Fibroblast of skin of right quadriceps (primary cell): ENCODE measurements at places on chromosomes 1 and 21.

DNA sequence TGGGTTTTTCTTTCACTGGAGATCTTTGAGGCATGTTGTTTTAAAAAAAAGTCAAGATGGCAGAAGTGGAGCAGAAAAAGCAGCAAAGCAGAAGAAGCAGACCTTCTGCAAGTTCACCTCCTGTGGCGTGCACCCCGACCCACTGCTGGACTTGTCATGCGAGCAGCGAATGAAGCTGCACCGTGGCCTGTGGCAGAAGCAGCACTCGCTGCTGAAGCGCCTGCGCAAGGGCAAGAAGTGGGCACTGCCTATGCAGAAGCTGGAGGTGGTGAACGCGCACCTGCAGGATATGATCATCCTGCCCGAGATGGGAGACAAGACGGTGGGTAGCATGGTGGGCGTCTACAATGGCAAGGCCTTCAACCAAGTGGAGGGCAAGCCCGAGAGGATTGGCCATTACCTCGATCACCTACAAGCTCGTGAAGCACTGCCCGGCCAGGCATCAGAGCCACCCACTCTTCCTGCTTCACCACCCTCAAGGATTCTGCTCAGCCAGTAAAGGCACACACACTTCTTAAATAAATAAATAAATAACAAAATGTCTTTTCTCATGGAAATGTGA, 22.1 kb downstream of the METTL13 start:
- no peak for DNase-seq

DNA sequence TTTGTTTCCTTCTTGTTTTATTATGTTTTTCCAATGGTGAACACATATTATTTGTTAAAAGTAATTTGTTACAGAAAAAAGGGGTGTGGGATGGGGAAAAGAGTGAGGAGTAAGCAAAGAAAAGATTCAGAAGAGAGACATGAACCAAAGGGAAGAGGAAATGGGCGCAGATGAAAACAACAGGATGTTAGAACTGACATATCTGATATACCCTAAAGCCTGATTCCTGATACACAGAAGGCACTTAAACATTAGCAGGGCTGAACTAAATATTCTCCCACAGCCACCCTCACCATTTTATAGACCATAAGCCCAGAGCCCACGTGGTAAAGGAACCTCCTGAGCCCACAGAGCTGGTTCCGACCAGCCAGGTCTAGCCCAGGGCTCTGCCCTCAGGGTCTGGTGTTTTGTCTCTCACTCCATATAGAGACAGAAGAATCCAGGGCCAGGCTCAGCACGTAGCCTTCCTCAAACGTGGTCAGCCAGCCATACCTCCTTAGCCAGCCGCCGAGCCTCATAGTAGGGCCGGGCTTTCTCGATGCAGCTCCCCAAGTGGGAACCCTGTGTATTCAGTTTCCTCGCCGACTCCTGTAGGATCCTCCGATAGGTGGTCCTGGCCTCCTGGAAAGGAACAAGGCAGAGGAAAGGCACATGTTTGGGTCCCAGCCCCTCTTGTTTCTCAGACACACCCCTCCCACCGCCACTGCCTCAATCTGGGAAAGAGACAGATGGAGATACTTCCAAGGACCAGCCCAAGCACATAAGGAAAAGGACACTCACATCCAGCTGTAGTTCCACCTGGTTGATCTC, 9.5 kb downstream of the SH3BP5L start:
- no peak for DNase-seq

DNA sequence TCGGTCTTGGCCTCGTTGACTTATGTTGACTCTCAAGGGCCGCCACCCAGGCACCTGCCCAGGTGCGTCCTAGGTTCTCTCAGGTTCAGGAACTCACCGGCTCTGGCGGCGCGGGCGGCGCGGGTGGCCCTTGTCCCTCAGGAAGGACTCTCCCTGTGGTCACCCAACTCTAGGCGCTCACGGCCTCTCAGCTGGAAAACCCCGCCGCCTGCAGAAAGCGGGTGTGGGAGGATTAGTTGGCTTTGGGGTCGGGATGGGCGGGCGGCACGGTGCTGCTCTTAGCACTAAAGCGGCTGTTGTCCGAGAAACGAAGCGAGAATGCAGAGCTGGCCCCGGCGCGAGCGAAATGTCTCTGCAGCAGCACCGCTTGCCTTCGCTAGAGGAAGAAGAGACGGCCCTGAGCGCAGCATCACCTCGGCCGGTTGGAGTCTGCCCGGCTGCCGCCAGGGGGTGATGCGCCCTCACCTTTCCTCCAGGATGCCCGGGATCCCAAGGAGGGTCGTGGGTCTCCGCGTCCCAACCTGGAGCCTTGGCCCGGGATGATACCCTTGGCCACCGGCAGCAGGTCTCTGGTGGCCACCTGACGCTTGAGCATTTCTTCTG, 8.1 kb upstream of the TADA1 start:
- DNase-seq: peak; percentile 3

GRCh38 chr1:110340207-110340468, 961 bp downstream of the RBM15 start:
- no peak for DNase-seq
